ENCODE measurements at places on chromosomes 7 and 10.

- DNase-seq = no peak
Measured at GRCh38 chr10:3433988-3434387, 261.4 kb upstream of the PITRM1 start.

DNA sequence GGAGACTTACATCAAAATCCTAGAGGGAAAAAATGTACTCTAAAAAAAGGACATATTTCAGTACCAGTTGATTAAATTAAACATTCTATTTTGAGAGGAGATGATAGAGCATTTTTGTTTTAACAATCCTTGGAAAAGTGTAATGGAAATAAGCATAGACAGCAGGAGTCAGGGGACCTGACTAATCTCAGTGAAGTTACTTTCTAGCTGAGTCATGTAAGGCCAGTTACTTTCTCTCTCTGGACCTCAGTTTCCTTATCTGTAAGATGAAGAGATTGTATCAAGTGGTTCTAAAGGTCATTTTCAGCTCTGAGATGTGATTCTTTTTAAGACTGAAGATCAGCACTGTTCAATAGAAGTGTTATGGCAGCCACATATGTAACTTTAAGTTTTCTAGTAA, 44.1 kb downstream of the VTI1A start:
- DNase-seq = no peak

GRCh38 chr7:106870528-106870927, 5.4 kb downstream of the PIK3CG start:
- DNase-seq = no peak

- no peak for DNase-seq
Measured at GRCh38 chr10:84138478-84139125, 707 bp upstream of the GHITM start.

GRCh38 chr10:84333864-84334451, 5.6 kb downstream of the CCSER2 start:
- DNase-seq = no peak

DNA sequence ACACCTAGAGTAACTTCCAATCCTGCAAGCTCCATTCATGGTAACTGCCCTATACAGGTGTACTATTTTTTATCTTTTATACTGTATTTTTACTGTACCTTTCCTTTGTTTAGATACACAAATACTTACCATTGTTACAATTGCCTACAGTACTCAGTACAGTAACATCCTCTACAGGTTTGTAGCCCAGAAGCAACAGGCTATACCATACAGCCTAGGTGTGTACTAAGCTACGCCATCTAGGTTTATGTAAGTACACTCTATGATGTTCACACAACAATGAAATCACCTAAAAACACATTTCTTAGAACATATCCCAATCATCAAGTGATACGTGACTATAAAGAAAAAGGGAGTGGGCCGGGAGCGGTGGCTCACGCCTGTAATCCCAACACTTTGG, 53.1 kb upstream of the SLIT1 start:
- DNase-seq = no peak

DNA sequence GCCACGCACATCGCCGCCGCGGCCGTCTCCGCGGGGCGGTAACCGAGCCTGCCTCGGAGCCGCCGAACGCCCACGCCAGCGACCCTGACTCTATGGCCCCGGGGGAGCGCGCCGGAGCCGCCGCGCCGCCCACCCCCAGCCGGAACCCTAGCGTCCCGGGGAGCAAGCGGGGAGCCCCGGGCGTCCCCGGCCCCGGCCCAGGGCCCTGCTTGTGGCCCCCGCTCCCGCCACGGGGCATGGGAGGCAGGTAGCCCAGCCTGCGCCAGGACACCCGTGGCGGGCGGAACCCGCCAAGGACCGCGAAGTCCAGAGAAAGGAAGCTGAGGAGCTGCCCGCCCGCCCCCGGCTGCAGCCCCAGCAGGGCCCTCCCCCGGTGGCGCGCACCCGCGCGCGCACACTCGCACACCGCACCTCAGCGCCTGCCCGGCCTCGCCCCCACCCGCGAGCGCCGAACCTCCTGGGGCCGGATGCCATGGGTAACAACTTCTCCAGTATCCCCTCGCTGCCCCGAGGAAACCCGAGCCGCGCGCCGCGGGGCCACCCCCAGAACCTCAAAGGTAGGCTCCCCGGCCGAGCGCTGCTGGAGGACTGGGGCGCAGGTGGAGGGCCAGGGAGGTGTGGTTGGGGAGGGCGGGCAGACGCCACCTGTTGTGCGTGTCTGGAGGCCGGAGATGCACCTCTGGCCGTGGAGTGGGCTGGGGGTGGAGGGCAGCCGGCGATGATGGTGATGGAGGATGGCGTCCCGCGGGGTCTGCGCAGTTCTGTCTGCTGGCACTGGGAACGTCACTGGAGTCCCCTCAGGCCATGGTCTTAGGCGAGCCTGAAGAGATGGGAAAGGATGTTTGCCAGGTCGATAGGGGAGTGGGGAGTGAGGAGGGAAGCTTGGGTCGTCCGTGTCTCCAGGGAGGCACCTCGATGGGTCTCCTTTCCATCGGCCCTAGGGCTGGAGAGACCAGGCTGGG, 692 bp downstream of the NEURL1 start:
- no peak for DNase-seq

DNA sequence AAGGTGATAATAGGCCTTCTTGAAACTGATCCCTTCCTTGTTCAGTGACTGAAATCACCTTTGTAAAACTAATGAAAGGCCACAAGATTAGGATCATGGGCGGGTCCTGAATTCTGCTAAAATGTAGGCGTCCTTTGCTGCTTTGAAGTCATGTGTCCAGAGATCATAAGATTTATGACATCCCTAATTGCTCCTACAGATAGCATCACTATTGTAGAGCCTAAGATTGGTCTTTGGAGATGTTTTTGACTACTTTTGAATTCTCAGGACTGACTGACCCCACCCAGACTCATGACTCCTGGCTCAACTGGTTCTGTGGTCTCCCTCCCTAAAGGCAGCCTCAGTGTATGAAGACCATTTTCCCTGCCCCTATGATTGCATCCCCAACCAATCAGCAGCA, 322.6 kb upstream of the SEMA3D start:
- DNase-seq = no peak

GRCh38 chr7:141944811-141945210, 2.0 kb downstream of the CLEC5A start:
- DNase-seq = no peak

DNA sequence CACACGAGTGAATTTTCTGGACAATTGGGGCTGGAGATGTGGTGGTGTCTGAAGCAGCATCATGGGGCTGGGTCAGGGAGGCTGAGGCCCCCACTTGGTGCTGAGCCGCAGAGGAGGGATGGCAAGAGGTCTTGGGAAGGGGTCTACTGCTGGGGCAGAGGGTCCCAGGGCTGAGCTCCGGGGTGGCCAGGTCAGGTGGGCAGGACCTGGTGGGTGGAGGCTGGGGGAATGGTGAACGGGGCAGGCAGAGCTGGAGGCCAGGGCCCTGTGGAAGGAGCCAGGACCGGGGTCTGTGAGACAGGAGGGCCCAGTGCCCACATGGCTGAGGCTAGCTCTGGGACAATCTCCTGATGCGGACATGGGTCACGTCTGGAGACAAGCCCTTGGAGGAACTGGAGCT, 20.4 kb upstream of the LFNG start:
- DNase-seq = no peak

DNA sequence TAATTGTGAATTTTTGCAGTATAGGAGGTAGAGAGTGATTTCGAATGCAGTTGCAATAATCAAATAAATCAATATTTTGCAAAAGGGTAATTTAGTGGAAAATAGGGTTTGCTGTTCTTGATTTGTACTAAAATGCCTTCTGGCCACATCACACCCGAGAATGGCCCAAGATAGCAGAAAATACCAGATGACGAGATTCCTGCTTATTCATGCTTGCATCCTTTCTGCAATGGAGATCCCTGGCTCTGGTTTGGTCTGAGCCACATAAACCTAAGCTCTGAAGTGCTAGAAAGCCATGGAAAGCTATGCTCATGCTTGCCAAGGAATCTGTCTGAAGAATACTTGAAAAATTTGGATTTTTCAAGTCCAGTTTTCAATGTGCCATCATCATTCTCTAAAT, 634.2 kb upstream of the COBL start:
- no peak for DNase-seq

DNA sequence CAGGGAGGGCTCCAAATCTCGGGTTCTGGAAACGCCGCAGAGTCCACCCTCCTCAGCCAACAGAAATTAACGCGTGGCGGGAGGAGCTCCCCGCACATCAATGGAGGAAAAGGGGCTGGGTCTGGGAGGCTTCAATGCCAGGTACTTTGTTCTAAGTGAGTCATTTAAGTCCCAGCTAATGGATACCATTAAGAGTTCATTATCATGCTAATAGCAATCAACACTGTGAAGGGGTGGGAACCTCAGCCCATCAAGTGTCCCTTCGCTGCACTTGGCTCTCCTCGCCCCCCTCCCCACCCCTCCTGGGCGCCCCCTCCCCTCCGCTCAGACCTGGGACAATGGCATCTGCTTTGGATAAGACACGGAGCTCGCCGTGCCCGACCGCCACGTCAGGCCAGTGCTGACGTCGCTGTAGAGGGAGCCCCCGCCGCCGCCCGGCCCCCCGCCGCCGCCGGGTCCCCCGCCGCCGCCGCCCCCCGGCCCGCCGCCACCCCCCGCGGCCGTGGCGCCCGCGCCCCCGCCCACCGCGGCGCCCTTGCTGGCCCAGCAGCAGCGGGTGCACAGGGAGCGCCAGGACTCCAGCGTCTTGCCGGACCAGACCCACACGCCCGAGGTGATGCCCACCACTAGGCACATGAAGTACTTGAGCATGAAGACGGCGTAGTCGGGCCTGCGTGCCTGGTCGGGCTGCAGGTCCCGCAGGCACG, 2.9 kb downstream of the FZD8 start:
- DNase-seq = no peak

- DNase-seq = no peak
Measured at GRCh38 chr7:35792472-35792871, 8.4 kb upstream of the SEPTIN7 start.

- no peak for DNase-seq
Measured at GRCh38 chr7:154649434-154649833, 353.5 kb downstream of the PAXIP1 start.

DNA sequence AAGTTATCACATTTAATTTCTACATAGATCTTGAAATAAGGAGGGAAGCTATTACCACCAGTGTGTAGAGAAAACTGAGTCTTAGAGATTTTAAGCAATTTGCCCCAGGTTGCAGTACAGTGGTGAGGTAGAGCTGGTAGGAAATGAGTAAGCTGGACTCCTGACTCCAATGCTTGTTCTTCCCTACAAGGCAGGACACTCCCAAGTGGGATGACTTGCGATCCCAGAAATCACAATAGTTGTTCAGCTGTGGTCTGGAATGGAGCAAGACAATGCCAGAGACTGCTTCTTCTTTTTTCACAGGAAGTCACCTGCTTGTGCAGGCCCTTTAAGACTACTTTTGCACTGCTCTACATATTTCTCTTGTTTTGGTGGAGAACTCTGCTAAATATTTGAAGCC, 327.2 kb upstream of the BMPER start:
- DNase-seq = no peak

- no peak for DNase-seq
Measured at GRCh38 chr10:32959006-32959920, 1.2 kb upstream of the ITGB1 start.

- DNase-seq = no peak
Measured at GRCh38 chr7:35726654-35727053, 31.7 kb upstream of the HERPUD2 start.

DNA sequence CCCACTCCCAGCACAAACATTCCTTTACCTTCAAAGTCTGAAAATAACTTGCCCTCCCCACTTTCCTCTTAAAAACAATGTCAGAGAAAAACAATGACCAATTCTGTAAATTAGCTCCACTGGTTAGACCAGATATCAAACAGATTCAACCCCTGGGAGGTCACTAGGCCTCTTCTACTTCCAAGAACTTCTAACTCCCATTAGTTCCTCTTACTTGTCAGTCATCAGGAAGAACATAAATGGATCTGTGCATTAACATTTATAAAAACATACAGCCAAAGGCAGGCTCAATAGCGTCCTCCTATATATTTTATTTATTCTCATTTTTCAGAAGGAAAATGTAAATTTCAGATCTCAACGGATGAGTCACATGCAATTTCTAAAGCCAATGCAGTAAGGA, 2.2 kb downstream of the ELAPOR2 start:
- DNase-seq = no peak

- no peak for DNase-seq
Measured at GRCh38 chr7:41540601-41541000, 162.3 kb downstream of the INHBA start.

- DNase-seq = peak; percentile 49
Measured at GRCh38 chr7:29194594-29195427, at the start of gene CHN2. CHN2 (plus strand) TSS chr7:29194775.

DNA sequence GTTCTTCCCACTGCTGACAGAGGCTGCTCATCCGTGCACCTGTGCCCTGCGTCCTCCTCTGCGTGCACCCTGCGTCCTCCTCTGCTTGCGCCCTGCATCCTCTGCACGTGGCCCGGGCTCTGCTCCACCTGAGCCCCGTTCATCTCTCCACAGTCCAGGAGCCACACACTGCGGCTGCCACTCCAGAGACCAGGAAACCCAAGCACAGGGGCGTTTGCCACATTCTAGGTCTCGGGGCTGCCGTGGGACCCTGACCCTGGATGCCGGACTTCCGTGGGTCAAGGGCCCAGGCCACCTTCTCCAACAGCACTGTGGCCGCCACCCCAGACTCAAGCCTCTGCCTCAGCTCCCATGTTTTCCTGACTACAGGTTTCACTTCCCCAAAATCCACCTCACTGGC, 460.4 kb downstream of the PTPRN2 start:
- DNase-seq = no peak

GRCh38 chr7:70775570-70776156, 356.3 kb upstream of the GALNT17 start:
- DNase-seq = no peak

DNA sequence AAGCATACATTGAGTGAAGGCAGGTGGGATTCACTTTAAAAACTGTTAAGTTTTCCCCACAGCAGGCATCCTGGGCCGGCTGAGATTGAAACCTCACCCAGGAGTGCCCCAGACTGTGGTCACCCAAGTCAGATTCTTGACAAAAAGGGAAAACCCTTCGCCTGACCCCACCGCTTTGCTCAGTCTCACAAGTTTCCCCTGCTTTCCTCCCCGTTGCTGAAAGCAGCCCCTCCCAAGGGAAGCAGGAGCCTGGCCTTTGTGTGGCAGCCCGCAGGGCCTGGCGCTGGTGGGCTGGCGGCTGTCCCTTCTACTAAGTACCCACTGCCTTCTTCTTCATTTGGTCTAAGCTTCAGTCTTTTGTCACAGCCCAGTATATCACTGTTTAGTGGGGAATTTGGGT, 16.0 kb downstream of the RNF32 start:
- no peak for DNase-seq

DNA sequence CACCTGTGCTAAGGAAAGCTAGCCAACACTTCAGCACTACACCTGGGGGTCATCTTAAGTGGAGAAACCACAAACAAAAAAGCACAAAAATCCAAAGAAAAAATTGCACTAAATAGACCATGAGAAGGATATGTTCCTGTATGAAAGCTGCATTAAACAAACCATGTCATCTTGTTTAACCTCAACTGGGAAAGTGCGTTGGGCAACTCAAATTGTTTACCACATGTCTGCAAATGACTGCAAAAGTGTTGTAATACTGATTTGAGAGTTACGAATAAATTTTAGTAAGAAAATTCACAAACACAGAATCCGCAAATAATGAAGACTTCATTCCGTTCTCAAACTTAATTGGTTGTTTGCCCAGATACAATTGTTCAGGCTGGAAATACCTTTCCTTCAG, 111.9 kb upstream of the EGFR start:
- no peak for DNase-seq

All from hindlimb muscle (tissue), 1 donor.